ENCODE measurements at places on chromosomes 1 and 21.

- no peak for DNase-seq
Observed at GRCh38 chr1:19140465-19140864, 69.6 kb downstream of the UBR4 start.

DNA sequence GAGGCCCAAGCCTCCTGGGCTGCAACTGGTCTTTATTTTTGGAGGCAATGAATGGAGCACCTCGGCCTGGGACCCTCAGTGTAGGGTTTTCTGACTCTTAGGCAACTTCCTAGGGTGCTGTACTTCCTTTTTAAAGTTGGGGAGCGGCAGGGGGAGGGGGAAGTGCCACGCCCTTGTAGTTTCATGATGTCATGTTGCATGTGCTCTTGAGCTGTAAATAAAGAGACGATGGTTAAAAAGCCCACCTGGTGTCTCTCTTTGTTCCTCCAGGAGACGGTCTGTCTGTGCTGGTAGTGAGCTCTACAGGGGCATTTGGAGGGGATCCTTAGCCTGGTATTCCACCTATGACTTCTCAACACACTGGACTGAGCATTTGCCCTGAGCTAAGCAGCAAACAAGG, 10.3 kb upstream of the AGTRAP start:
- no peak for DNase-seq

DNA sequence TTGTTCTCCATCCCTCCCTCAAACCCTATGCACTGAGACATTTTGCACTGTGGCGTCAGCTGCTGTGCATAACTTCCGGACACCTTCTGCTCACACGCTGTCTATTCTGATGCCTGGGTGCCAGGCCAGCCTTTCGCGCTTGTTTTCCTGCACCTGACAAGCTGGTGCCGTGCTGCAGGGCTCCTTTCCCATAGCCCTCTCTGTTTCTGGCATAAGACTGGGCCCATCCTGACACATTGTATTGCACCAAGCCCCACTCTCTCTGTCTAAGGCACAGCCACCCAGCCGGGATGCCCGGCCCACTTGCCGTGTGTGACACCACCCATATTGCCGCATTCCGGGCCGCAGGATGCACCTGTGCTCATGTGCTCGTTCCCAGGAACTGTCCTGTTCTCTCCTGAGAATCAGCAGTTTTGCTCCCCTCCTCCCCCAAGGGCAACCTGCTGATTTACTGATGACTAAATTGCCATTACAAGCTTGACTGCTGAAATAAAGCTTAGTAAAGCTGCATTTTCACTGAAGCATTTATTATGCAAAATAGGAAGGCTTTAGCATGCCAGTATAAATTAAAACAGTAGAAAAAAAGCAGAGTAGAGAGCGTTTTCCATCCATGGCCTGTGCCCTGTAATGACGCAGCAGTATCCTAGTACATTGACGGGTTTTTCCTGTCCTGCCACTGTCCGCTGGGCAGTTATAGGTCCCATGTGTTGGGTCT, 88.0 kb downstream of the CD247 start:
- DNase-seq, result no peak

- peak; percentile 7 for DNase-seq
Observed at GRCh38 chr1:174659823-174660222, 212.1 kb downstream of the GPR52 start.

GRCh38 chr1:185156288-185156853, 382 bp downstream of the TRMT1L start:
- DNase-seq, result peak; percentile 25

DNA sequence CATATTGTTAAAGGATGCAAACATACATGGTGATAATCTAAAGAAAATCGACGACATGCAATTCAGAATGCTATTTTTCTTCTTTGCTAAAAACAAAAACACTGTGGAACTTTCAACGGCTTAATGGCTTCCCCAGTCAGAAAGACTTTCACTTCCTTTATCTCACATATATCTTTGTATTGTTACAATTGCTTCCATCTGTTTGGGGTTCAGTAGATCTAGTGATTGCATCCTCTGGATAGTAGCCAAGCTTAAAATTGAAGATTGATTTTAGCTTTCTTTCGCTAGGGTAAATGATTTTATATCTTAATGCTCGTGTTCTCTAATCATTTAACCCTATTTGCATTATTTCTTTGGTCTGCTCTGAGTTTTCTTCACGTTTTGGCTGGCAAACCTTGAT, 31.8 kb upstream of the ADAMTS1 start:
- DNase-seq, result no peak

GRCh38 chr1:7912743-7913557, 27.7 kb downstream of the TNFRSF9 start:
- no peak for DNase-seq

- no peak for DNase-seq
Observed at GRCh38 chr1:59219916-59220315, 77.0 kb upstream of the FGGY start.

DNA sequence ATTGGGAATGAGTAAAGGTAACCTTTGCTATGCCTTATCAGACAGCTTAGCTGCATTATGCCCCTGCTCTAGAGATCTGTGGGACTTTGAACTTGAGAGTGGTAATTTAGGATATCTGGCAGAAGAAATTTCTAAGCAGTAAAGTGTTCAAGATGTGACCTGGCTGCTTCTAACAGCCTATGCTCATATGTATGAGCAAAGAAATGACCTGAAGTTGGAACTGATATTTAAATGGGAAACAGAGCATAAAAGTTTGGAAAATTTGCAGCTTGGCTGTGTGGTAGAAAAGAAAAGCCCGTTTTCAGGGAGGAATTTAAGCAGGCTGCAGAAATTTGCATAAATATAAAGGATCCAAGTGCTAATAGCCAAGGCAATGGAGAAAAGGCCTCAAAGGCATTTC, 90.4 kb downstream of the HHIPL2 start:
- DNase-seq, result no peak

DNA sequence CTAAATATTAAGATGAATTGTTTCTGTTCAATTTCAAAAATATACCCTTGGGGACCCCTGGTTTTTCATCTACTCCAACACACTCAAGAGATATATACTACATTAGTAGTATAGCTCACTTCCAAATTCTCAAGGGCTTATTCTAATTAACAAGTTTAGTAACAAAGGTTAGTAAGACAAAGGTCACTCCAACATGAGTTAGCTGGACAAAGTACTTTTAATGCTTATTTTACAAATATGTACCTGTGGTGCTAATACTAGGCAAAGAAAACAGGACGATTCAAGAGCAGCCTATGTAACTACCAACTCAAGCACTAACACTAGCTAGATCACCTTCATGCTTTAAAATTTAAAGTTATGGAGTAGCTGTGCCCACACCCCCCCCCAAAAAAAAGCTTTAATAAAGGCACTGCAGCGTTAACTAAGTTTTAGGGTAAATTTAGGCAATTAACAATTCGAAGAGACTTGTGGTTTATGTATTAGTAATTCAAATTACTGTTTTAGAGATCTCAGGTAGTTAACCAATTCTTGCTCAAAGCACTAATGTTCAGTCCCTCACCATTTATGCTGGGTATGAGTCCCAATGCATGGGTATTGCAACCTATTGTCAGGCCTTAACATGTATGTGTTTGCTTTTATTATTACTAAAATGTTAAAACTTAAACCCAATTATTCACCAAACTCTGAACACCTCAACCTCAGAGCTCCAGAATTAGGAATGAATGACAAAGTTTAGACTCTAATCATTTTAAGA, 14.1 kb downstream of the HNRNPU start:
- no peak for DNase-seq

- DNase-seq, result no peak
Observed at GRCh38 chr1:55536545-55536865, 321.3 kb upstream of the USP24 start.

DNA sequence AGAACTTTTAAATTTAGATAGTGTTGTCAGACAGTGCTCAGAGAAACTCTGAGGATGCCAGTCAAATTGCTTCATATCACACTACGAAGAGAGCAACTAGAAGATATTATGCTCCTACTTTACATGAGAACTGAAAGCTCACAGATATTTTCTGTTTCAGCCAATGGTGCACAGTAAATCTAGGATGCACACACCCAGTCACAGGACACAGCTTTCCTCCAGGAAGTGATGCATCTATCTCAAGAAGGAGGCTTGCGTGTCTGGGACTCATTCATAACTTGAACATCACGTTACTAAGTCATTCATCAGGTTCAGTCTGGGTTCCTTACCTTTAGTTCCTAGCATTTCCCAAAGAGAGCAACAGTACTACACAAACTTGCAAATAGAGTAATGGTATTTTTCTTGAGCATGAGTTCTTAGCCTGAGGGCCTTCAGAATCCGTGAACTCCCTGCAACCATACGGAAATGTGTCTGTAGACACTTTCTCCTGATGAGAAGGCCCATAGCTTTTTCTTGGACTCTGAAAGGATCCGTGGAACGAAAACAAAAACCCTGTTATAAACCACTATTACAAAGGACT, 12.2 kb downstream of the ZNF697 start:
- DNase-seq, result peak; percentile 82

- no peak for DNase-seq
Observed at GRCh38 chr1:7352364-7352763, 418.7 kb upstream of the VAMP3 start.

GRCh38 chr1:104921525-104921924, 1171.8 kb downstream of the AMY1C start:
- no peak for DNase-seq

DNA sequence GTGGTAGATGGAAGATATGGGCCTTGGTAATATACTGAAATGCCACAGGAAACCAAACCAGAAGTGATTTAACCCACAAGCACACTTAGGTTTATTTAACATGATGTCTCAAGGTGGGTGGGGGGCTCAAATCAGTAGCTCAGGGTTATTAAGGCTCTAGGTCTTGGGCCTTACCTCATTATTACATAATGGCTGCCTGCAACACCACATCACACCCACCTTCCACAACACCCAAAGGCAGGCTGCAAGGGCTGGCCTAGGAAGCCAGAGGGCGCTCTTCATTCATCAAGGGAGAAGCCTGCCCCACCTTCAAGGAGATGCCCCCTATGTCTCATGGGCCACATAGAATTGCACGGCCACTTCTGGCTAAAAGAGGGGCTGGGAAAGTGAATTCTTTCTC, 6.0 kb downstream of the TFF1 start:
- no peak for DNase-seq

GRCh38 chr21:24514081-24514733, 1093.1 kb downstream of the MRPL39 start:
- no peak for DNase-seq

DNA sequence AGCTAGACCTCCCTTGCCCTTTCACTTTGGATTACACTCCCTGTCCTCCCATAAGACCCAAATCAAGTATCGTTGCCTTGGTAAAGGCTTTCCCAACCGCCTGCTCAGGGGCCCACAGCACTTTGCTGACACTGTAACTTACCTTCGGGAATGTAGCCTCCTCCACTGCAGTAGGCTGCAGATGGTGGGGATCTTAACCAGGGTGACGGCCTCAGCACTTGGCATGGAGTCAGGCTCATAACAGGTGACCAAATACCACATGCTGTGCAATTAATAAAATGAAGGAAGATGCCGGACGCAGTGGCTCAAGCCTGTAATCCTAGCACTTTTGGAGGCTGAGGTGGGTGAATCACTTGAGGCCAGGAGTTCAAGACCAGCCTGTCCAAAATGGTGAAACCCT, 88.7 kb upstream of the IRF2BP2 start:
- no peak for DNase-seq

DNA sequence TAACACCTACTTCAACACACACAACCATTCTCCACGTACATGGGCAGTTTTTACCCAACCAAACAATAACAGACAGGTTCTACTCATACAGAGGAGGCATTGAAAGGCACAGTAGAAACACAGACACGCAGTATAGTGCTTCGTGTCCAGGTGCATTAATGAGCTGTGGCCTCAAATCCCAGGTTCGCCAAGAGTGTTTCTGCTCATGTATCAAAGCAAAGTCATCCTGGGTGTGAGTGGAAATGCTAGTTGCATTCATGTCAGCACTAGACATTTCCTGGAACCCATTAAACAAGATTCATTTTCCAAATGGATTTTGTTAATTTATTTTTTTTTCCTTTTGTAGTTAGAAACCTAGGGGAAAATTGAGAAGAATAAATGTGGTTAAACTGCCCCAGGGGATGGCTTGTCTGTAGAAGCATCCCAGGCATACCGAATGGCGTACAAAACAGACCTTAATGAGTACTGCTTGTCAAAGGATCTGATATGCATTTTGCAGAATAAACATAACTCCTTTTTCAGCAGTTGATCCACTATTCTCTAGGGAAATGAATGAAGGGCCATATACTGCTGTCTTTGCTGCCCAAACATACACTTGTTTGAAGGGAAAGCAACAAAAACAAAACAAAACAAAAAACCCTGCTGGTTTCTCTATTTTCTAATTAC, 298.6 kb upstream of the ST6GALNAC5 start:
- no peak for DNase-seq

- no peak for DNase-seq
Observed at GRCh38 chr1:21217812-21218596, 41.3 kb upstream of the EIF4G3 start.

DNA sequence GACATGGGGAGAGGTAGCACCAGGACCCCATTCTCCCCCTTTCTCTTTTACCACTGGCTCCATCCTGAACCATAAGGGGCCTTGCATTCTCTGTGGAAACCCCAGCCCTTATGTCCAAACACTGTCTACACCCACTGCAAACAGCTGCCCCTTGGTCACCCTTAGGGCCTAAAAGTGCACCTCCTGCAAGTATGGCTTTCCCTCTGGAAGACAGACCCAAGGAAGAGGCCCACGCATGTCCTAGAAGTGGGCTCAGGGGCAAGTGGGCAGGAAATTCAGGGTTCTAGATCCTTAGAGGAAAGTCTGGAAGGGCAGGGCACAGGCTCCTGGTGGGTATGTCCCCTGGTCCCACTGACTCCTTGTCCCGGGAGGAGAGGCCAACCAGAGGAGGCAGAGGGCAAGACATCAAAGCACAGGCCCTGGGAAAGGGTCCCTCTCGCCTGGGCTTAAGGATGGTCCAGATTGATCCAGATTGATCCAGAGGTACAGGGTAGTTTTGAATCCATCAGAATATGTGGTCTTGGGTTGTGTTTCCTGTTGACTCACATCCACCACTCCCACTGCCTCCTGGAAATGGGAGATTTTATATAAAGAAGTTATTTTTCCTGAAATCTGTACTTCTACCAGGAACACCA, 150.9 kb downstream of the GRIK3 start:
- no peak for DNase-seq

- DNase-seq, result no peak
Observed at GRCh38 chr1:180805316-180805715, 107.4 kb upstream of the KIAA1614 start.

DNA sequence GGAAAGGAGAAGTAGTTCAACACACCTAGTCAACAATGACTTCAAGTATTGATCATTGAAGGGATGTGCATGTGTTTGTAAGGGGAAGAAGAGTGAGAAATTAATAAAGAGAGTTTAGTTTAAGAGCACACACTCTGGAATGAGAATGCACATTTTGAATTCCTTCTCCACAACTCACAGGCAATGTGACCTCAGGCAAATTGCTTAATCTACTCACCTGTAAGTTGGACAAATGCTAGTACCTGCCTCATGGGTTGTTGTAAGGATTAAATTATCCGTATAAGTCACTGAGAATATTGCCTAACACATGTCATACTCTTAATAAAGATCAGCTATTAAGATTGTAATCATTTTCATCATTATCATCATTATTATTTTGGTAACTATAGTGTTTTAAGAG, 204.0 kb upstream of the NFIA start:
- no peak for DNase-seq

GRCh38 chr1:116407033-116407432, 34.0 kb downstream of the ATP1A1 start:
- DNase-seq, result no peak

- no peak for DNase-seq
Observed at GRCh38 chr21:44485796-44486195, 30.5 kb downstream of the LRRC3 start.

GRCh38 chr1:65082346-65083040, 65.5 kb upstream of the AK4 start:
- DNase-seq, result no peak

All from amniotic epithelial cell (primary cell).